ENCODE measurements at places on chromosomes 12 and 14.

GRCh38 chr12:5817246-5817645, 127.8 kb downstream of the ANO2 start:
- DNase-seq, result no peak

- no peak for DNase-seq
Measured at GRCh38 chr14:51002406-51002999, 58.2 kb upstream of the PYGL start.

DNA sequence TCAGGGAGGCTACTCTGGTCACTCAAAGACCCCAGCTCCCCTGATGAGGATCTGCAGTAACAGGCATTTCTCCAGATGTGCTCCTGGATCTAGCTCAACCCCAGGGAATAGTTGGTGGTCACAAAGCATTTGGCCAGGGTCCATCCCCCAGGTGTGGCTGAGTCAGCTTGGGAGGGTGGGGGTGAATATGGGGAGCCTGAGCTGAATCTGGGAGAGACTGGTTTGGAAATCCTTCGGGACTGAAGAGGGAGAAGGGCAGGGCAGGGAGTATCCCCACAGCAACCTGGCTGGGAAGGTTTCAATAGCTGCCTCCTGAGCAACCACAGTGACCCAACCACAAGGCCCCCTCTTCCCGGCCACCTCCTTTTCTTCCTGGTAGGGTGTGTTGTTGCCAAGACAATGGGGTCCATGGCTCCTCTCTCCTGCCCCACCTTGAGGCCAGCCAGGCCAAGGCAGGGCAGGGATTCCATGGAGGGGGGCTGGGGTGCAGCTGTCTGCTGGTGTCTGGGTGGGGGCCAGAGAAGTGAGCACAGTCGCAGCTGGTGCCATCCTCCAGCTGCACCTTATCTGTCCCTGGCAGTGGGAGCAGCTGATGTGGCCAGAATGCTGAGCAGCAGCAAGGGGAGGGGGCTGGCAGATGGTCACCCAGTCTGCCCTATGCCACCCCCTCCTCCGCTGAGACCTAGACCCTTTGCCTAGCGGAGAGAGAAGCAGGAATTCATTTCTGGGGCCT, 5.5 kb downstream of the ASIC1 start:
- no peak for DNase-seq

DNA sequence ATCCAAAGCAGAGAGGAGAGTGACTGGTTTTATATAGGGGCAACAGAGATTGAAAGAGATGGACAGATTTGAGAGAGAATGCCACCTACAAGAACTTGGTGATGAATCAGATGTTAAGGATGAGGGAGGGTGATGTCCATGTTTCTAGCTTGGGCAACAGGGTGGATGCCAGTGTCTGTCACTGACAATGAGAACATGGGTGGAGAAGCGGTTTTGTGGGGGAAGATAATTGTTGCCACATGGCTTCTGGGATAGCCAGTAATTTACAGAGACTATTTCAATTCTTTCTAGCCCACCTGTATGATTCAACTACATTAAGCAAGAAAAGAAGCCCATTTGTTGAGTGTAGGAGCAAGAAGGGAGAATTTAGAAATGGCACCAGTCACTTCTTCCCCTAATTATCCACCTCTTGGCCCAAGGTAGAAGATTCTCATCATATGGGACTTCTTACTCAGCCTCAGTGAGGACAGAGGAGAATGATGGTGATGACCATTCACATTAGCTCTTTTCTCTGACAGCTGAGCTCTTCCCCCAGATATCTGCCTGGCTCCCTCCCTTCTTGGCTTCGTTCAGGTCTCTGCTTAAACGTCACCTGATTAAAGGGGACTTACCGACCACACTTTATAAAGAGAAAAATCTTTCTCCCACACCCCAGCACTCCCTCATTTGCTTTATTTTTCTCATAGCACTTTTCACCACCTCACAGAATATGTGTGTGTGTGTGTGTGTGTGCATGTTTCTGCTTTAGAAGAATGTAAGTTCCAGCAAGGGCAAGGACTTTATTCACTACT, 117.8 kb downstream of the DUSP6 start:
- no peak for DNase-seq

GRCh38 chr14:56490379-56490778, 89.2 kb upstream of the TMEM260 start:
- peak; percentile 61 for DNase-seq

DNA sequence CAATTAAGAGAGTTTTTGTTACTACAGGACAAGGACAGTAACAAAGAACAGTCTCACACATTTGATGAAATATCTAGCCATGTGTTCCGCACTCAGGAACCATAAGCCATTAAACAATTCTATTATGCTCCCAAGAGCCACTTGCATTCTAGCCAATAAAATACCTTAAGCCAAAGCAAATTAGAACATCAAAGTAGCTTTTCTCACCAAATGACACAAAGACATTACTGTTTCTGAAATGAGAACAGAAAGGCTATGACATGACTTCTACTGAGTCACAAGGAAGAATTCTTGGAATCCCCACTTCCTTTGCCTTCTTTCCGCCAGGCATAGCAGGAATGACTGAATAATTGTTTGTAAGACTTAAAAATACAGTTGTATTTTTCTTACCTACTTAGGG, 445.8 kb downstream of the ATP23 start:
- DNase-seq, result peak; percentile 7

GRCh38 chr14:85811340-85811739, 281.4 kb downstream of the FLRT2 start:
- DNase-seq, result no peak

- no peak for DNase-seq
Measured at GRCh38 chr12:39620659-39621658, 1.4 kb upstream of the ABCD2 start.

DNA sequence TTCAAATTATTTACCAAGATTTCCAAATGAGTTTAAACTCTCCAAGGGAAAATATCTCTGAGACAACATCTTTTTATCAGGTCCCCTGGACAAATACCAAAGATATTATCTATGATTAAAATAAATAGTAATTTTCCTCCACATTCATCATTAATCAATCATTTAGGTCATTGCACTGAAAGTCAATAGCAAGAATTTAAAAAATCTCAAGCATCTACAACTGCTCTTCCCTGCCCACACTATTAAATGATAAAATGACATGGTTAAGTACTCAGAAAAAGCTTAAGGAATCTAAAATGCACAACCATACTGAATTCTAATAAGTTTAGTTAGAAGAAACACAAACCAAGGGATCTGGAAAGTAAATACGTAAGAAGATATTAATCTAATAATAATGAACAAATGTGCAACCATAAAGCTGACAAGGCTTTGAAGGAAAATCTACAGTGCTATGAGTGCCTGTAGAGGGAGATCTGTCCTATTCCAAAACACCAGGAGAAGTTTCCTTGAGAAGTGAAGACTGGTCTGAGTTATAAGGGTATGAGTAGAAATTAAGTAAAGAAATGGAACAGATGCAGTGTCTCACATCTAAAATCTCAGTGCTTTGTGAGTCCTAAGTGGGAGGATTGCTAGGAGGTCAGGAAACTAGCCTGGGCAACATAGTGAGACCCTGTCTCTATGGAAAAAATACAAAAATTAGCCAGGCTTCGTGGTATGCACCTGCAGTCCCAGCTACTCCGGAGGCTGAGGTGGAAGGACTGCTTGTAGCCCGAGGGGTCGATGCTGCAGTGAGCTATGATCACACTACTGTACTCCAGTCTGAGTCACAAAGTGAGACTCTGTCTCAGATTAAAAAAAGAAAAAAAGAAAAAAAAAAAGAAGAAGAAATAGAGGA, 19.2 kb downstream of the INTS13 start:
- DNase-seq, result no peak

DNA sequence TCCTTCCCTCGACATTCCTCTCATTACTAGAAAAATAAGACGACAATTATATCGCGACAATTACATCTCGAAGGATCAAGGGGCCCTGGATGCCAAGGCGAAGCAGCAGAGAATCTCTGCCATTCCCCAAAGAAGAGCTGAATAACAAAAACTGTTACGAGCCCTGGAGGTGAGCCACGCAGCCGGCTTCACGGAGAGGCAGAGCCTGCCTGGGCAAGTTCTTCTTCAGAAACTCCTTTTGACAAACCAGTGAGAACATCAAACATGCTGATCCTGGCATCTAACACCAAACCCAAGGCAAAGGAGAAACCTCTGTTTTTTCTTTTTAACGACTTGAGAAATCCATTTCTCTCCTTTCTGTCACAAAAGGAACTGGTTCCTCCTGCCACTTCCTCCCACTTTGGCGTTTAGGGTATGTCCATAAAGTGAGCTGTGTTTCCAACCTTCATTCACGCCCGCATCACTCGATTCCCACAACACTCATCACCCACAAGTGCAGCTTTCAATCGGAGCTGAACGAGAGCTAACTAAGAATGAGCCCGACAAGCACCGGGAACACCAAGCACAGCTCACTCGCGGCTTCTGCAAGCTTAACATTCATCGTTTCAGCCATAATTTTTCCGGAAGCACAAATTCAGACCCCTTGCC, 21.5 kb downstream of the CCDC88C start:
- no peak for DNase-seq

GRCh38 chr12:63075376-63076060, 75.5 kb downstream of the AVPR1A start:
- DNase-seq, result no peak

DNA sequence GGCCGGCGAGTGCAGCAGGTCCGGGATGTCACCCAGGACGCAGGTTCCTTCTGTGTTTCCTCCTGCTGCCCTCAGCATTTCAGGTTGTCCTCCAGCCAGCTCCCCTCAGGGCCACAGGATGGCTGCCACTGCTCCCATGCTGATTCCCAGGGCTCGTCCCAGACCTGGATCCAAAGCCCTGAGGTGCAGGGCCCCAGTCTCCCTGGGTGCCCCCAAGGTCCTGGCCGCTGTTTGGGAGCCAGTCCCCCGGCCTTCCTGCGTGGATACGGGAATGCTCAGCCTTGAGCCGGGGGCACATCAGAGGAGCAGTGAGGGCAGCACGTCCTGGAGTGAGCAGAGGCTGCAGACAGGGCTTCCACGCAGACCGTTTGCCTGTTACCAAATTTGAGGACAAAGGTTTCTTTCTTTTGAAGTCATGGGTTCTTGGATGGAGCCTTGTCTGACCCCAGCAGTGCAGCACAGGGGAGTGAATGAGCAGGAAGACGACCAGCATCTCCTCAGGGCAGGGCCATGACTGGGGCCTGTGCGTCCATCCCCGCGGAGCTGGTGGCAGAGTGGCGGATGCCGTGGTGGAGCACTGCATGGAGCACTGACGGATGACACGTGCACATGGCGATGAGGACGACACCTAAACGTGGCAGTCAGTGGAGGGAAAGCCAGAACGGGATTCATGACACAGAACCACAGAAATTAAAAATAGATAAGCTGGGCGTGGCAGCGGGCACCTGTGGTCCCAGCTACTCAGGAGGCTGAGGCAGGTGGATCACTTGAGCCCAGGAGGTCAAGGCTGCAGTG, 12.5 kb upstream of the CACNA2D4 start:
- DNase-seq, result no peak

DNA sequence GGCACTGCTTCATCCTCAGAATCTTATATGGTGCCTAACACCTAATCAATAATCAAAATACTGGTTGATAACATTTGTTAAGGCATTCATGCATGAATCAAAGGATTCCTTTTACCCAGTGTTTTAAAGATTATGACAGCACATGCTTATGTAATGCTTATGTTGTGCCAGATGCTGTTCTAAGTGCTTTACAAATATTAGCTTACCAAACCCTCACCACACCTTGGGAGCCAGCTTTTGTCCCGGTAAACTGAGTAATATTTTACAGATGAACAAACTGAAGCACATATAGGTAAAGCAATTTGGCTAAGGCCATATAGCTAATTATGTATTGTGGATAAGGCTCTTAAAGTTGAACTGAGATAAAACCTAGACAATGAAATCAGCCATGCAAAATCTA, 209.2 kb downstream of the ALX1 start:
- no peak for DNase-seq

DNA sequence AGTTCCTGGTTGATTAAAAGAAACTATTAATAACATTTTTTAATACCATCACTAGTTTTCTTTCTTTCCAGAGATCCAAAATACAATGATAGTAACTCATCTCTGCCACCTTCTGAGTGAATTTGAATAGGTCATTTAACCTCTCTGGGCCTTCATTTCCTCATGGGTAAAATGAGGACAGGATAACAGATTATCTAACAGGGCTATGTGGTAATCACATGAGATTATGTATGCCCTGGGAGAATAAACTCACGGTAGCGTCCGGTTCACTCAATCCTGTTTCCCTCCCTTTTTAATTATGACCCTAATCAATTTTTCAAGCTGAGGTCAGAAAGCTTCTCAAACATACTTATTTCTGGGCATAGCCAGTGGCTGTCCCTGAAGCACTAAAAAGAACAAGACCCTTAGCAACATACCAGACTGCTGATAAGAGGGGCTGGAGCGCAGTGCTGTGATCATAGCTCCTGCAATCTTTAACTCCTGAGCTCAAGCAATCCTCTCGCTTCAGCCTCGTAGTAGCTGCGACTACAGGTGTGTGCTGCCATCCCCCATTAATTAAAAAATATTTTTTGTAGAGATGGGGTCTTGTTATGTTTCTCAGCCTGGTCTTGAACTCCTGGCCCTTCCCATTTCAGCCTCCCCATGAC, 24.2 kb downstream of the ATXN2 start:
- DNase-seq, result no peak

DNA sequence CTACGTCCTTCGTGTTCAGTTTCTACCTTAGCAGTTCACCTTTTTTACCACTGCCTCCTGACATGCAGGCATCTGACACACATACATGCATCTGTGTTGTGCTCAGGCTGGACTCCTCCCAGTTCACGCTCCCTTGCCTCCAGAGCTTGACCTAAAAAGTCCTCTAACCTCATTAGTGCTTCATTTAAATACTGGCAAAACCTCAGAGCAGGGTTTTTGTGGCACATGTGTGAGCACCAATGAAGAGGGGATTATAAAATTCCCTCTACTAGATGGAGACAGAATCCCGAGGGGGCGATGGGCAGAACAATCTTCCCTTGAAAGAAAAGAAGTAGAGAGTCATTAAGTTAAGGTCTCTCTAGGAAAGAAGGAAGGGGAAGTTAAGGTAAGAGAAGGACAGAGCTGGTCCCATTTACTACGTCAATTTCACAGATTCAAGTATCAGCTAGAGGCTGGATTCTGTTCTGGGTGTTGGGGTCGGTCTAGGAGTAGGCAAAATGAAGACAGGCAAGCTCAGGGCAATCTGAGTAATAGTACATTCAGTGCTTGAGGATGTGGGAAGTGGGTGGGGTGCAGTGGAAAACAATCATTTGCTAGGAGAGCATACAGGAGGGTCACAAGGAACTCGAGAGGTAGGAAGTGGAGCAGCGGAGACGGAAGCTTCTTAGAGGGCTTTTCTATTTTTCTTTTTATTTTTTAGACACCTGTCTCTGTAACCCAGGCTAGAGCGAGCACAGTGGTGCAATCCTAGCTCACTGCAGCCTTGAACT, 7.5 kb downstream of the HAL start:
- no peak for DNase-seq

Data from RKO (cell line).